ENCODE measurements at places on chromosomes 11 and 22. TPM values are rescaled to one million over a fixed set of nuclear protein-coding genes. Genes with fewer than 3 reads are reported as not detected.

GRCh38 chr11:11373934-11374333 lies 20.9 kb upstream of the CSNK2A3 start:
- H3K4me1 ChIP-seq = no peaks in the 10 kb centered on the region
- H3K27ac ChIP-seq = no peak overlapping the region
- H3K27me3 ChIP-seq = no peaks in the 10 kb centered on the region
- no peak overlapping the region for H3K4me3 ChIP-seq
- no peaks in the 10 kb centered on the region for H3K36me3 ChIP-seq

GRCh38 chr11:87477321-87477720 lies 439.6 kb downstream of the TMEM135 start:
- no peak overlapping the region for H3K4me3 ChIP-seq
- no peaks in the 10 kb centered on the region for H3K36me3 ChIP-seq
- H3K4me1 ChIP-seq = no peaks in the 10 kb centered on the region
- H3K27ac ChIP-seq = no peak overlapping the region
- H3K27me3 ChIP-seq = 0 out of 2 replicates have a peak, but pooled peaks cover 2% of the 10 kb centered on the region

The UBQLN3 gene
- not detected for total RNA-seq

DNA sequence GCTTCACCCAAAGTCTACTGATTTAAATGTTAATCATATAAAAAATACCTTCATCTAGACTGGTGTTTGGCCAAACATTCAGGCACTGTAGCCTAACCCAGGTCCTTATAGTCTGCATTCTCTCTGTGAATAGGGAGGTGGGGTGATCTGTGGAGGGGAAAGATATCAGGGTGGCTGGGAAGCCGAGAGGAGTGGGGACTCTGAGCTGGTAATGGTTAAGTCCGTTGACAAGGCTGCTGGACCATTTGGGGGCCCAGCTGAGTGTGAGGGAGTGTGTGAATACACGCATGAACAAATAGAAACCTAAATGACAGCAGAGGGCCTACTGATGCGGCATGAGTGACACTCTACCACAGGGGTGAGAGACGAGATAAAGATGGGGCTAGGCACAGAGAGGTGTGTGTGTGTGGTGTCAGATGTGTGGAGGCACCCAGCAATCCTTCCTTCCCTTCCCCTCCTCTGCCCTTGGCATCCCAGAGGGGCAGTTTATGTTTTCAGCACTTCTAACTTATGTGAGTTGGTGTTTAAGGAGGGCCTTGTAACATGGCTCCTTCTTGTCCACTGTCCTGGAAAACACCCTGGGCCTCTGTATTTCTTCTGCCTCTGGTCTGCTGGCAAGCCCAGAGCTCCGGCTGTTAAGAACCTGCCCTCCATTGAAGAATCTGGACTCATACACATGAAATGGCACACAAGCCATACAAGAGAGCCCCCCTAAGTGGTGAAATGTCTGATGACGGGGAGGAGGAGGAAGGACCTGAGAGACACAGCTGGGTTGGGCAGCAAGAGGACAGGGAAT lies 249.1 kb upstream of the TBCEL start:
- H3K4me3 ChIP-seq = no peak overlapping the region
- no peak for DNase-seq
- no peaks in the 10 kb centered on the region for H3K4me1 ChIP-seq
- H3K27me3 ChIP-seq = no peaks in the 10 kb centered on the region
- no peaks in the 10 kb centered on the region for H3K36me3 ChIP-seq
- H3K27ac ChIP-seq = no peak overlapping the region

The PLAAT3 gene
- 7.7 TPM for total RNA-seq

- no peak overlapping the region for H3K4me3 ChIP-seq
- H3K4me1 ChIP-seq = peaks cover 22% of the 10 kb centered on the region
- H3K27me3 ChIP-seq = no peaks in the 10 kb centered on the region
- no peak for DNase-seq
- H3K27ac ChIP-seq = no peak overlapping the region
- H3K36me3 ChIP-seq = no peaks in the 10 kb centered on the region
These were observed 14.7 kb downstream of the DPP3 start for GRCh38 chr11:66494935-66495334.

- no peaks in the 10 kb centered on the region for H3K27me3 ChIP-seq
- no peak overlapping the region for H3K4me3 ChIP-seq
- H3K4me1 ChIP-seq = peaks cover 14% of the 10 kb centered on the region
- DNase-seq = no peak
- H3K27ac ChIP-seq = no peak overlapping the region
These were observed 640 bp upstream of the VSIG10L2 start for GRCh38 chr11:125945011-125945796.

- H3K4me3 ChIP-seq = no peak overlapping the region
- no peaks in the 10 kb centered on the region for H3K36me3 ChIP-seq
- DNase-seq = no peak
- no peaks in the 10 kb centered on the region for H3K4me1 ChIP-seq
- no peaks in the 10 kb centered on the region for H3K27me3 ChIP-seq
These were observed 32.9 kb upstream of the EED start for GRCh38 chr11:86211619-86212018.

DNA sequence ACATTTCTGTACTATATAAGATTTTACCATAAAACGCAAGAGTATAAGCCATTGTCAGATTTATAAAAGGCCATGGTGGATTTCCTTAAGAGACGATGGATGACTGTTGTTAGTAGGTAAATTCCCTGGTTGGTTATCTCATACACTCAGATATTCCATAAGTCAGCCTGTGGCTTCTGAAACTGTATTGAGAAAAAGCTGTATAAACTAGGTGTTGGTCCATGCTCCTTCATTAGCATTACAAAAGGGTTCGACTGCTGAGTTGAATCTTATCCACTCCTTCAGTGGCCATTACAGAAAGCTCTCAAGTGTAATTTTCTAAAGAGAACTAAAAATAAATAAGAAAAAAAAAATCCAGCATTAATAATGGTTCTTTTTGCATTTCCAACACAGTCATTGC lies 5.3 kb downstream of the GRAP2 start:
- H3K36me3 ChIP-seq = no peaks in the 10 kb centered on the region
- no peak for DNase-seq
- H3K27me3 ChIP-seq = peaks cover 5% of the 10 kb centered on the region
- no peak overlapping the region for H3K4me3 ChIP-seq

- no peaks in the 10 kb centered on the region for H3K27me3 ChIP-seq
- no peak overlapping the region for H3K4me3 ChIP-seq
- no peak for DNase-seq
These were observed 43.5 kb downstream of the EXT2 start for GRCh38 chr11:44138980-44139379.

GRCh38 chr11:100247704-100248103 lies 439.4 kb upstream of the ARHGAP42 start:
- no peaks in the 10 kb centered on the region for H3K27me3 ChIP-seq
- DNase-seq = no peak
- H3K4me3 ChIP-seq = no peak overlapping the region
- no peak overlapping the region for H3K27ac ChIP-seq

DNA sequence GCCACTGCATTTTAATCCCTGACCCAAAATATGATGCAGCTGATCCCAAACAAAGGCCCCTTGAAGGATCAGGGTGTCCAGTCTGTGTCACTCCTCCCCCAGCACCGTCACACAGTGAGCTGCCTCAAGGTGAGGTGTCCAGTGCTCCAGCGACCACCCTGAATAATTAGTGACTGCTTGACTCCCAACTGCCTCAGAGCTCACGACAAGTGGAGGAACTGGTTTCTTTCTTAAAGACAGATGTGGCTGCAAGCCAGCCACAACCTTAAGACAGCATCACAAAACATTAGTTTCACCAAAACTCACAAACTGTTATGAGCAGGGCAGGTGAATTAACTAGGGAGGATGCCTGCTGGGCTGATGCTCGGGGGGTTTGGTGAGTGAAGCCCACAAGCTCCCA lies 74.6 kb downstream of the PIWIL3 start:
- no peak overlapping the region for H3K4me3 ChIP-seq
- peaks cover 11% of the 10 kb centered on the region for H3K4me1 ChIP-seq
- DNase-seq = no peak
- H3K36me3 ChIP-seq = no peaks in the 10 kb centered on the region

DNA sequence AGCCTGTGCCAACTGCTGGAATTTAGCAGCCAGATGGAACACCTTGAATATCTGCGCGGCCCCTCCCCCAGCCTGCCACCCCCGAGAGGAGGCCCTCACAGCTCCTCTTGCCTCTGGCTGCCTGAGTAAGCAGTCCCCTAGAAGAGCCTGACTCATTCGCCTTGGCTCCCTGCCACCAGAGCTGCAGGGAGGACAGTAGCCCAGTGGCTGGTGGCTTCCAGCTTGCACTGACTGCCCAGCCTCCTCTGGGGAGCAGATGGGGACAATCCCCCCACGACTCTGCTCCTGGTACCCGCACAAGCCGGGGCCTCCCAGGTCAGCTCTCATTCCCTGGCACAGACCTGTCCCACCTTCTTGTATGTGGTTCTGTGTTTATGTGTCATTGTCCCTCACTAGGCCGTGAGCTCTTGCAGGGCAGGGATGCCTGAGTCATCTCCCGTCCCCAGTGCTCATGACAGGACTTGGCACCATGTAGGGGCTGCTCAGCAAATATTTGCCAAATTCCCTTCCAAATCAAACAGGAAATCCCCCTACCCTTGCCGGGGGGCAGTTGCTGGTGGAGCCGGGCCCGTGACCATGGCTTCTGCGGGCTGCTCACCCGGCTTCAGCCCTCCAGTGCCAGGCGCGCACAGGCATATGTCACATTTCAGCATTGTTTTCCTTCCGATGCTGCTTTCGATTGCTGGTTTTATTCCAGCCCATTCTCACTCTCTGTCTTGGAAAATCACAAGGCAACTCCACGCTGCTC lies 43.6 kb downstream of the CACNG2 start:
- no peak overlapping the region for H3K27ac ChIP-seq
- no peak overlapping the region for H3K4me3 ChIP-seq
- H3K27me3 ChIP-seq = peaks cover 12% of the 10 kb centered on the region
- no peaks in the 10 kb centered on the region for H3K36me3 ChIP-seq
- DNase-seq = peak; percentile 76

The LMO2 gene
- 1.2 TPM for total RNA-seq

DNA sequence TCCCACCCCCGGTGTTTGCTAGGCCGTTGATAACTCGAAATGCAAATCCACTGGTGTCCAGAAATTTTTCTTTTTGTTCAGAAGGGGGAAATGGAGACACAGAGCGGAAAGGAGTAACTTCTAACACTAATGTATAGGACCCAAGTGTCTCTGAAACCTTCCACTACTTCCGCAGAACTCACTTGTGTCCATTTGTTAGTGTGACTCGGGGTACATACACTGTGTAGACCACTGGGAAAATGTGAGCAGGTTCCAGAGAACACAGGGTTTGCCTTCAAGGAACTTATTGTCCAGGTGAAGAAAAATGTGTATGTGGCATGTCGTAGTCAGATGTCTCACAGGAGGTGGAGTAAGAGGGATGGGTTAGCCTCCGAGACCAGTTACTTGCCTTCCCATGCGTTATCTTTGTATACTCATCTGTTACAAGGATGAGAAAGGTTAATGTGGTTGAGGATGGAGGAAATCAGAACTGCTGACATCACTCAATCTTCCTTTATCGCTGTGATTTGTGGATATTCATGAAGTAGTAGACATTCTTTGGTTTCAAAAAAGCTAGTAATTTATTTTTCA lies 857 bp downstream of the ARCN1 start:
- H3K27me3 ChIP-seq = no peaks in the 10 kb centered on the region
- H3K36me3 ChIP-seq = no peaks in the 10 kb centered on the region
- H3K4me1 ChIP-seq = peaks cover 19% of the 10 kb centered on the region
- DNase-seq = no peak
- H3K27ac ChIP-seq = peak overlapping the region; percentile 94

The TYR gene
- not detected for total RNA-seq

GRCh38 chr11:68751331-68751856 lies at the start of gene TESMIN:
TESMIN (minus strand) TSS chr11:68751520; CDS start chr11:68750660, 860 bp downstream.
- H3K4me1 ChIP-seq = no peaks in the 10 kb centered on the region
- no peaks in the 10 kb centered on the region for H3K27me3 ChIP-seq
- no peak within 1 kb of the TSS for H3K27ac ChIP-seq
- no peak for DNase-seq
- H3K36me3 ChIP-seq = no peaks in the 10 kb centered on the region

GRCh38 chr11:74720596-74721478 lies 10.4 kb downstream of the CHRDL2 start:
- H3K4me1 ChIP-seq = peaks cover 7% of the 10 kb centered on the region
- no peaks in the 10 kb centered on the region for H3K36me3 ChIP-seq
- DNase-seq = peak; percentile 22
- H3K4me3 ChIP-seq = no peak overlapping the region
- H3K27me3 ChIP-seq = no peaks in the 10 kb centered on the region

- no peaks in the 10 kb centered on the region for H3K36me3 ChIP-seq
These were observed 166.2 kb downstream of the FAT3 start for GRCh38 chr11:92390783-92391182.

The FAM227A gene
- 0.47 TPM for total RNA-seq

The LRRN4CL gene
- total RNA-seq = 0.55 TPM

- H3K36me3 ChIP-seq = no peaks in the 10 kb centered on the region
- peak overlapping the region; percentile 3 for H3K27ac ChIP-seq
- no peaks in the 10 kb centered on the region for H3K27me3 ChIP-seq
- H3K4me1 ChIP-seq = peaks cover 56% of the 10 kb centered on the region
- peak; percentile 16 for DNase-seq
These were observed 12.0 kb upstream of the MALAT1 start for GRCh38 chr11:65486570-65487466.

The HYLS1 gene
- total RNA-seq = 2.0 TPM

The INSC gene
- not detected for total RNA-seq

DNA sequence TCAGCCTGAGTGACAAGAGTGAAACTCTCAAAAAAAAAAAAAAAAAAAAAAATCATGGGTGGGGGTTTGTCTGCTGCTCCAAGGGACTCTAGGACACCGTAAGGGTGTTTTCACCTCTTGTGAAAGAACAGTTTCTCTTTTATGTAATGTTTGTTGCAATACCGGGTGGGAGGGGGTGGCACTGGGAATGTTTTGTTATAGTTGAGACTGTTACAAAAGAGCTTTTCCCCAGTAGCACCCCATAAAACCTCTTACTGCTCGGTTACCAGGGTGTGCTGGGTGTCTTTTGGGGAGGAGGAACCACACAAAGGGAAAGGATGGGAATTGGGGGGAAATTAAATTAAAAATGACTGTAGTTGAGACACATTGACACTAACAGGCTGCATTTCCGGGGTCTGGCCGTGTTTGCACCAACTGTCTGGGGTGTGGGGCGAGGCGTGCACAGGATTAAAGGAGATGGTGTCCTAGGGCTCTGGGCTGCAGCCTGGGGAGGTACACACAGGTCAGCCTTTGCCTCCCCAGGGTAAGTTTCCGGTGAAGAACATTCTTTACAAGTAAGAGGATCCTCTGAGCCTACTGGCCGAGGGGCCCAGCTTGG lies 1.6 kb downstream of the NFAM1 start:
- no peak overlapping the region for H3K4me3 ChIP-seq
- peaks cover 53% of the 10 kb centered on the region for H3K27me3 ChIP-seq
- no peak for DNase-seq
- H3K27ac ChIP-seq = no peak overlapping the region

DNA sequence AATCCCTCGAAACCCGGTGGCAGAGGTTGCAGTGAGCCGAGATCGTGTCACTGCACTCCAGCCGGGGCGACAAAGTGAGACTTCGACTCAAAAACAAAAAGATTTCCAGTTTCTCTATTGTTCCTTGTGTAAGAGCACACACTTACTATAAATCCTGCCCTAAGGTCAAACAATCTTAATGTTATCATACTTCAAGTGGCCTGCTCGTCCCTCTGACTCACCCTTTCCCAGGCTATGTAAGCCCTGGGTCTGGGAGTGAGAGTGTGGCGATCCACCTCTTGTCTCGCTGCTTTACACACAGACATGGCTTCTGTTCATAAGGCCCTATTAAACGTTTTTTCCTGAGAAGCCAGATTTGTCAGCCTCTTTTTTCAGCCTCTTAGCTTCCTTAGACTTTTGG lies 24.4 kb upstream of the A4GALT start:
- H3K4me1 ChIP-seq = peaks cover 25% of the 10 kb centered on the region
- H3K36me3 ChIP-seq = no peaks in the 10 kb centered on the region
- H3K27ac ChIP-seq = no peak overlapping the region
- no peak for DNase-seq
- H3K4me3 ChIP-seq = no peak overlapping the region

- peaks cover 8% of the 10 kb centered on the region for H3K27me3 ChIP-seq
- no peak for DNase-seq
- H3K4me1 ChIP-seq = no peaks in the 10 kb centered on the region
- no peaks in the 10 kb centered on the region for H3K36me3 ChIP-seq
- H3K27ac ChIP-seq = no peak overlapping the region
These were observed 1069.6 kb downstream of the BRD1 start for GRCh38 chr22:48757985-48758561.

The EXPH5 gene
- total RNA-seq = 0.23 TPM
